ENCODE measurements at places on chromosomes 5 and 9.

DNA sequence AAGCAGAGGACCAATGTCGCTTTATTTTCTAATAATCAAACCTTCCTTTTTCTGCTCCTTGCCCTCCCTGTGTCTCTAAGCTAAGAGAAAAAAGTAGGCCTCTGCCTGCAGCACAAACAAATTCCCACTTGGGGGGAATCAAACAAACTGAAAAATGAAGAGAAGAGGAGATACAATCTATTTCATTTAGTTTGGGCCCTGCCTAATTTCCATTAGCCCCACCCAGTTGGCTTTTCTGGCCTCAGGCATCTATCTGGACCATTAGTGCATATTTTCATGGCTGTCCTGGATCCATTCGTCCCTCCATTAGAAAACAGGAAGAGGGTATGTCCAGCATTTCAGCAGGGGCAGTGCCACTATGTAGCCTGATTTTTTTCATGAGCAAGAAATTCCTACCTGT is 72.9 kb downstream of the EBF1 start:
- no peak for DNase-seq

GRCh38 chr9:105064248-105065097 is 136.5 kb upstream of the ABCA1 start:
- DNase-seq, result peak; percentile 83

- DNase-seq, result peak; percentile 67
These were observed 32.5 kb upstream of the GNAQ start for GRCh38 chr9:78064075-78064474.

DNA sequence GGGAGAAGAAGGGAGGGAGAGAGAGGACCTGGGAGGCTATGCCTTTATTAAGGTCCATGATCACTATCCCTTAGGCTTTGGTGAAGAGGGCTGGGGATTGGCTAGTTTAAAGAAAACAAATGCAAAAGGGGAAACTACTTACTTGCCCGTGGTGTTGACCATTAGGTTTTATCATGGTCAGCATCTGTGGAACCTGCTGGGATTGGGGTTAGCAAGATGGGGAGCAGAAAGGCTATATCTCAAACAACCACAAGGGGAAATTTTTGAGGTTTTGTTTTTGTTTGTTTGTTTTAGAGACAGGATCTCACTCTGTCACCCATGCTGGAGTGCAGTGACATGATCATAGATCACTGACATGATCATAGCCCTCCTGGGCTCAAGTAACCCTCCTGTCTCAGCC is 9.0 kb upstream of the RAD23B start:
- DNase-seq, result no peak

DNA sequence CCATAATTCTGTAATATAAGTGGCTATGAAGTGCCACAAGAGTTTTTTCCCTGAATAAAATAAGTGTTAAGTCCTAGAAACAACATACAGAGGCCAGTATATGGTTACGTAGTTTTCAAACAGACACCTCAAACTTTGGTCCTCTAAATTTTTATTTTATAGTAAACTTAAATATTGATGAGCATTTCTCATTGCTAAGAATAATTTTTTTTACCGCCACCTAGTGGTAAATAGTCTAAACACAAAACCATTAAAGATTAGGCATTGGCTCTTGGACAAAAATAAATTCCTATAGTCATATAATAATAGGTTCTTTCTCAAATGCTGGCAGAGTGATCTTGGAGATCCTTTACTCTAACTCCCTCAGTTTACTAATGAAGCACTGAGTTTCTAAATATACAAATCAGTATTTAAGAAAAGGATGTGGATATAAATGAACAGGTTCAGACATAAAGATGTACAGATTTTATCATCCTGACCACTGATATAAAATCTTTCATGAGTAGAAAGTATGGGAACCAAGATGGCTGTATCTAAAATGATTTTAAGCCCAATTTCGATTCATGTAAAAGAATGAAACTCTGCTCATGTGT is 136.2 kb downstream of the FANCC start:
- no peak for DNase-seq

DNA sequence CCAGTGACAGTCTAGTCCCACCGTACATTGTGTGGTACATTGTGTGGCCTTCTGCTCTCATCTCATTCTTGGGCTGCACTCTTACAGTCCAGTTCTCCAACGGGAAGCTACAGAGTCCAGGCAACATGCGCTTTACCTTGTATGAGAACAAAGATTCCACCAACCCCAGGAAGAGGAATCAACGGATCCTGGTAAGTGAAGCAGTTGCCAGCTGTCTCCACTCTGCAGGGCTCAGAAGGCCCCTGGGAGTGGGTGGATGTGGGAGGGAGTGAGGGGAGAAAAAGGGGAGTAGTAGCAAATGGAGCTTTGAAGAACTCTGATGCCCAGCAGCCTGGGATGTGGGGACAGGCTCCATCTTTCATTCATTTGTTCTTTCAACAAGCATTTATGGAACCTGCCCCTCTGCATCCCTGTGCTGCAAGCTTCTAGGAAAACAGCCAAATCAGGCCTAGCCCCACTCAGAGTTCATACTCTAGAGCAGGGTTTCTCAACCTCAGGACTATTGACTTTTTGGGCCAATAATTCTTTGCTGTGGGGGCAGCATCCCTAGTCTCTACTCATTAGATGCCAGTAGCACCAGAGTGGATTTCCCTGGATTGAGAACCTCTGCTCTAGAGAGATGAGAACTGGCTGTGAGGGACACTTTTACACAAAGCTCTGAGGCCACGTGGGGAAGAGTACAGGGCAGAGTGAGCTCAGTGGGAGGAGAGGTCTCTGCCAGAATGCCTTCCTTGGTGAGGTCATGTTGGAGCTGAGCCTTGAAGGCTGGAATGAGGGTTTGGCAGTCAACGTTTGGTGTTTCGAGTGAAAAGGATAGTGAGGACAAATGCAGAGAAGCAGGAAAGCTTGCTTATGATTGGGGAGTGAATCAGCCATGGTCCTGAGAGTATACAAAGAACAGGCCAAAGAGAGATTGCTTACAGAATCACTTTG is 1.1 kb downstream of the POLR1E start:
- DNase-seq, result peak; percentile 64

DNA sequence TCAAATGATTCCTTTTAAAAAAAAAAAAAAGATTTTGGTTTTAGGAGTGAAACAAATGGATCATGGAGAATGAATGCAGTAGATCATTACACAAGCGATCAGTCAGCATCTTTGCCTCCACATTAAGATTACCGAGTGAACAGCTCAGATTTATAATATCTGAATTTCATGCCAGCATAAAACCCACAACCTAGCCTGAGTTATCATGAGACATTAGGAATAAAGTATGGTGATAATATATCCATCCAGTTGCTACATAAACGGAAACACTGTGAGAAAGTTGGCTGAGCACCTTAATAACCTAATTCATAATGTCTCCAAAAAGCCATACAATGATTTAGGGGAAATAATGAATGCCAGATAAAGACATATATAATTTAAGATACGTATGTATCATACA is 553.1 kb upstream of the TUSC1 start:
- DNase-seq, result no peak

GRCh38 chr5:110880413-110880812 is 141.6 kb downstream of the SLC25A46 start:
- no peak for DNase-seq

GRCh38 chr9:83047839-83048775 is 14.8 kb downstream of the RASEF start:
- DNase-seq, result no peak

DNA sequence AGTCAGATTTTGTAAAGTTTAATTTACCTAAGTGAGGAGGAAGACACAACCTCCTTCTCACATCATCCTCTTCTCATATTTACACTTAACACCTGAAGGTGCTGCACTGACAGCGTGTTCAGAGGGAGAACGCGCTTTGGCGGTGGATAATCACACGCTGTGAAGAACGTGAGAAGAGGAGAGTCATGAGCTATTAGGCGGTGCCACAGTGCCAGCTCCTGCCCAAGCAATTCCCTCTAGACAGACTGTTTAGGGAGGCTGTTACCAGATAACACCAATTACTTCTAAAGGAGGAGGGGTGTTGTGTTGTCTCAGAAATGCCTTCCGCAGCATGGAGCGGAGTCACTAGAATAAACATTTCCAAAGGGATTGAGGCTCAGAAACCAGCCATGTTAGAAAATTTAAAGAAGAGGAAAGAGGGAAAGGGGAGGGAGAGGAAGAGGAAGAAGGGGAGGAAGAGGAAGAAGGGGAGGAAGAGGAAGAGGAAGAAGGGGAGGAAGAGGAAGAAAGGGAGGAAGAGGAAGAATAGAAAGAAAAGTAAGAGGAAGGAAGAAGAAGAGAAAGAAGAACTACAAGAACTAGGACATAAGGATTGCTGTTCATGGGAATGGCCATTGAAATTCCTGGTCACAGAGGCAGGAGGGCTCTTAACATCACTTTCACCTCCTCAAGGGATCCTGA is 37.3 kb upstream of the WWC1 start:
- DNase-seq, result no peak

DNA sequence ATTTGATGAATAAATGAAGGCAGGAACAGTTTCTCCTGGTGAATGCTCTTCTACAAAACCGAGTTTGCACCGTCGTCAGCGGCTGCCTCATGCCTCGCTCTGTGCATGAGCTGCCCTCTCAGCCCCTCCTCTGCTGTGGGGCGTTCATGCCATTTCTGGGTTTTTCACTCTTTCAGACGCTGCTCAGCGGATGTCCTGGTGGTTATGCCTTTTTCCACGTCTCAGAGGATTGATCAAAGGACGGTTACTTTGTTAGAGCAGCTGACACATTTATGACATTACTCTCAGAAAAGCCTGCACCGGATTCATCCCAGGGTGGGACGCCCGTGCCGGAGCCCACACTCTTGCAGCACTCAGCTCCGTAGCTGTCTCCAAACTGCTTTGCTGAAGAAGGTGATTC is 195.9 kb upstream of the PPP1R26 start:
- no peak for DNase-seq

GRCh38 chr5:76849419-76850291 is at the start of gene S100Z:
Gene S100Z, plus strand, starts transcription at chr5:76850014. Its CDS starts 25,346 bp downstream, at chr5:76875360.
- DNase-seq, result no peak

GRCh38 chr5:173517648-173518047 is 98.8 kb downstream of the BOD1 start:
- DNase-seq, result no peak

DNA sequence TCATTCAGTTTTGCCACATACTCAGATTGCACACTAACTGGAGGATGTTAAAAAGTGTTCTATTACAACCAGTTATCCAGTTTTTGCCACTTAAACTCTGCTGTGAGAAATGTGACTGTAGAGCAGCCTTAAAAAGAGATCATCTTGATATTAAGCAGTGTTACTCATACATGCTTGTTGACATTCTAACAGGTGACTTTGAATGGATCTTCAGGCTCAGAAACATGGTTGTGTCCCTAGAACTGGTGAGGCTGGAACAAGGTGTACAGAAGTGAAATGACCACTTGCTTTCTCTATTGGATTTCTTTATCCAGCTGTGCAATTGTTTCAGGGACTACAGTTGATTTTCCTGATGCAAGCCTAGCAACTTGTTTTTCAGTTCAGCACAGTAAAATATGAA is 166.1 kb upstream of the CCDC152 start:
- no peak for DNase-seq

GRCh38 chr5:119077444-119077843 is 6.6 kb downstream of the DMXL1 start:
- no peak for DNase-seq

GRCh38 chr5:93249651-93250289 is 331.2 kb downstream of the NR2F1-AS1 start:
- no peak for DNase-seq

DNA sequence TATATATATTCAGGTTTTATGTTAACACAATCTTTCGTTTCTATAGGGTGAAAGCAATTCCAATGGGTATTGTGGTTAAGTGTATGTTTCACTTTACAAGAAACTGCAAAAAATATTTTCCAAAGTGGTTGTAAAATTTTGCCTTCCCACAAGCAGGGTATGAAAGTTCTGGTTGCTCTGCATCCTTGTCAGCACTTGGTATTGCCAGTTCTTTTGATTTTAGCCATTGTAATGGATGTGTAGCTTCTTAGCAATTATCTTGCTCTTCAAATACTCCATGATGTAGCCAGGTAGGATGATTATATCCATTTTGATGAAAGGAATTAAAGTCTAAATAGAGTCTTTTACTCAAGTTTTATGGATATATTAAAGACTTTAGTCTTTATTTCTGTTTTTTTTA is 9.1 kb upstream of the ADAM19 start:
- DNase-seq, result no peak

DNA sequence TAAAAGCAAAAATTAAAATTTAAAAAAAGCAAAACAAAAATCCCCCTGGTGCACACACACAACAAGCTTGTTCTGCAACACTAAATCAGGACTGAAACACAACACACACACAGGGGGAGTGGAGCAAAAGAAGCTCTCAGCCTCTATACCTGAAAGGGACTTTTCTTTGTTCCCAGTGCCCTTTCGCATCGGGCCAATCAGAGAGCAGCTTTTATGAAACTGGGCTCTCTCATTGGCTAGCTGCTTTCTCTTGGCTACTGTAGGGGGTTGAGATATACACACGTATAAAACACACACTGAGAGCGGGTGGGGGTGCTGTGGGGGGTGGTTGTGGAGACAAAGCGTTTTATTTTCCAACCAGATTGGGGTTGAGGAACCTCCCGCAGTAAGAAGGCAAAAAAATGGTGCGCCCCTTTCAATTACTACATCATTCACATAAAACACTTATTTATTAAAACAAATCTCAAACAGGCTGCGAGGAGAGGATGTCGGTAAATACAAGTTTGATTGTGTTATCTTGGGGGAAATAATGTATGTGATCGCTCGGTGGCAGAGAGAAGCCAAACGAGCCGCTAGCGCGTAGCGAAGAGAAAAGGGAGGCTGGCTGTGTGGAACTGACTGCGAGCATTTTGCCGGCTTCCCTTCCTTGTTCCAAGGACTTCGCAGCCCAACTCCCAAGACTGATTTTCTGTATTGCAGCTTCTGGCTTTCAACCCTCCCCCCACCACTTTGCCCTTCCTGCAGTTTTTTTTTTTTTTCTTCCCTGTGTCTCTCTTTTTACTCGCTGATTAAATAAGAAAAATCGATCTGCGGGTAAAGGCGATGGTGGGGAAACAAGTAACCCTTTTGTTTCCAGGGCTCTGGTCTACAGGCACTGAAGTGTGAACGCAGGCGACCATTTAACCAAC is 2.5 kb upstream of the ZNF608 start:
- peak; percentile 95 for DNase-seq

GRCh38 chr5:67243349-67243748 is 46.8 kb upstream of the CD180 start:
- no peak for DNase-seq

DNA sequence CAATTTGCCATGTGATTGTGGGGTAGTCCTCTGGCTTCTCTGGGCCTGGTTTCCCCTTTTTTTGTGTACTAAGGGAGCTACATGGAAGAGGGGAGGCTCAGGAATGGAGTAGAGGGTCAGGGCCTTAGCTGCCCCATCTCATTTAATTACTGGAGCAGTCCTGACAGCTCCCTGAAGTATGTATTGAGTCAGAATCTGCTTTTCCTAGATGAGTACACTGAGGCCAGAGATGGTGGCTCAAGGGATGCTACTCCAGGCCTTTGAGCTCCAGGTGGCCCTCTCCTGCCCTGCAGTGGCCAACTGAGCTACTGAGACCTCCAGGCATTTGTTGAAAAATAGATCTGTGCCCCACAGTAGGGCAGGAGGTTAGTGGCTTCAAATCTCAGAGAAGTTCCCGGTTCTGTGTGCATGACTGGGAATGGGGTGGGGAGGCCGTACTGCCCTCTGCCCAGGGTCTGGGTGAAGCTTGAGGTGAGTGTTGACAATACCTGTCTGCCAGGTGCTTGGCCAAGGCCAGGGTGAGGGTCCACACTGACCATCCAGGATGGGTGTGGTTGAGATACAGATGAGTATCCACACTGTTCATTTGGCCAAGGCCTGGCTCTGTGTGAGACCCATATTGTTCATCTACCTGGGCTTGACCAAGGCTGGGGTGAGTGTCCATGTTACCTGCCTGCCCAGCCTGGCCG is 45.7 kb downstream of the CXXC5 start:
- no peak for DNase-seq

Data from midbrain (tissue), 1 donor.